ENCODE measurements at places on chromosomes 3 and 15. TPM values are rescaled to one million over a fixed set of nuclear protein-coding genes. Genes with fewer than 3 reads are reported as not detected.

DNA sequence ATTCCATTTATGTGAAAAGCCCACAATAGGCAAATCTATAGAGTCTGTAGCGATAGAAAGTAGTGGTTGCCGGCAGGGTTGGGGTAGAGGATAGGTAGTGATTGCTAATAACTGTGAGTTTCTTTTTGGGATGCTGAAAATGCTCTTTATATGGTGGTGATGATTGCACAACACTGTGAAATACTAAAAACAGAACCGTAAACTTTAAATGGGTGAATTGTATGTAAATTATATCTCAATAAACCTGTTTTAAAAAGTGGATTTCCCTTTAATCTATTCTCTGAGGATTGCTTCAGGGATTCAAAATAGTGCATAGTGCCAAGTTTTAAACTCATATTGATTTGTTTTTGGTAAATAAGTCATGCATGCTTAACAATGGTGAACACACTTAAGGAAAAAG lies 140.2 kb downstream of the LPP start:
- no peak for DNase-seq

GRCh38 chr3:190238871-190239270 lies 83.4 kb downstream of the CLDN1 start:
- DNase-seq = no peak

Gene ATP8B4
- 1.1 TPM for total RNA-seq

GRCh38 chr3:101020351-101021015 lies 27.3 kb upstream of the ABI3BP start:
- DNase-seq = no peak

Gene GRM2
- total RNA-seq = 2.2 TPM

DNA sequence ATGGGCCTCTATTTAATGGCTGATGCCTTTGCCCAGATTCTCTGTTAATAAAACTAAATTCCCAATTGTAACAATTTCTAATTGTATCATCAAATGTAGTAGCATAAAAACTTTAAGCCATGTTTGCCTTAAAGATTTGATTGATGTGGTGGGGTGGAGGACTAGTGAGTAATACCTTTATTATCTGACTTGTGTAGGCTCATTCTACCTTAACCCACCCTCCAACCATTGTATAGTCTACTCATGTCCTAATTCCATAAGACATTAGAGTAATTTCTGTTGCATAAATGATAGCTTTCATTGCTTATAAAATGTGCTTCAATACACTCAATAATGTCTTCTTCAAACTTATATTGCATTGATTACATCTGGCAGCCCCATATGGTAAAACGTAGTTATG lies 25.8 kb downstream of the SERPINI1 start:
- DNase-seq = no peak

Gene SUCNR1
- total RNA-seq = not detected

DNA sequence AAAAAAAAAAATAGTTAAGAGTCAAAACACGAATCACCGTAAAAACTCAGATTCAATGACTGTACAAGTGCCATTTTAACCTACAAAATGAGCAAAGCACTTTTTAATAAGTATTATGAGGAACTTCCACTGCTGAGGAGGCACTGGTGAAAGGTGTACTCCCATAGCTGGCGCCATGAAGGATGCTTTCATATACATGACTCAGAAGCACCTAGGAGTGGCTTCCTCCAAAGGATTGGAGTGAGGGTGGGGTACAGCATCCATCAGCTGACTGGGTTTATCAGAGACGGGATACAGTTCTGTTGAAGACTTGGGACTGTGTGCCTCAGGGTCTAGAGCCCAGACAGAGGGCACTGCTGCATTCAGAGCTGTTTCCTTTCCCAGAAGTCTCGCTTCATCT lies 60.9 kb upstream of the MEX3B start:
- DNase-seq = no peak

GRCh38 chr15:68778876-68779275 lies 41.8 kb downstream of the ANP32A start:
- no peak for DNase-seq

Gene ZCWPW2
- total RNA-seq = not detected

- DNase-seq = no peak
These were observed 348.1 kb downstream of the LSAMP start for GRCh38 chr3:116097226-116097625.

DNA sequence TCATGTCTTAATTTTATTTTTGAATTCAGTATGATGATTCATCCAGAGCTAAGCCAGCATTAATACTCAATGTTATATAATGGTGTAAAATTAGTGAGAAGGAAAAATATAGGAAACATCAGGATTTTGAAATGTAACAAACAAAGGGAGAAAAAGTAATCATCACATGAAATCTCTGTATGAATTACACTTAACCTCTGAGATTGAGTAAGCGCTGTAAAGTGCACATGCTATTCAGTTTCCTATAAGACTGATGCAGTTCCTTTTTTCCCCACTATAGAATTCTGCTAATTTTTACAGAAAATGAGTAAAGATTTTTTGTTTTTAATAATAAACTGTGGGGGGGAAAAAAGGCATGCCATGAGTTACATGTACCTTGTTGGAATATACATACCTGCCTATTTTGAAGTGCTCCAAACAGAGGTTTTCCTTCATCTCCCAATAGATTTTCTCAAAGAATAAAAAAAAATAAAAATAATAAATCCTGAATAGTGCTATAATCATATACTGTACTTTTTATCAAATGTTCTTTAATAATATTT lies 64.0 kb upstream of the TTBK2 start:
- no peak for DNase-seq

GRCh38 chr3:25007974-25008658 lies 419.9 kb upstream of the RARB start:
- DNase-seq = no peak

GRCh38 chr3:102510663-102511062 lies 75.8 kb downstream of the ZPLD1 start:
- DNase-seq = no peak

- no peak for DNase-seq
These were observed 40.5 kb downstream of the FEZF2 start for GRCh38 chr3:62332835-62333244.

DNA sequence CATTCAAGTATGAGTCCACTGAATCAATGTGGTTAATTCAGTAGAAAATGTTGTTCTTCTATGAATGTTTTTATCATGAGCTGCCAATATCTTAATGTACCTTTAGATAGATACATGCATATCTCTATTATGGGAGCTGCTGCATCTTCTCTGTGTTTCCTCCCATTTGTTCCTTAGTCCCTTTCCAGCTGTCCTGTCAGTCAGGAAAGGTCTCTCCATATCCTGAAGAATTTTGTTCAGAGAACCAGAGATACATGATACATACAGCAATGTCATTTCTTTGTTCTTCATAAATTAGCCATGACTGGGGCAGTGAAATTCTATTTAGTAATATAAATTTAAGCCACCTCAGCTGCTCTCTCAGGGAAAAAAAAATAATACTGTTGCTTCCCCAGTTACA lies 103.7 kb downstream of the P3H2 start:
- no peak for DNase-seq

- DNase-seq = no peak
These were observed 795.1 kb upstream of the ARPP21 start for GRCh38 chr3:34844323-34844620.

- DNase-seq = no peak
These were observed 22.1 kb upstream of the TRA2B start for GRCh38 chr3:185959609-185960521.

- DNase-seq = no peak
These were observed 198.7 kb downstream of the RORA start for GRCh38 chr15:61030451-61030850.

Gene NANOGP8
- not detected for total RNA-seq

- DNase-seq = no peak
These were observed at the start of gene TEX55 for GRCh38 chr3:119145500-119146167. Gene TEX55, plus strand, starts transcription at chr3:119146165. Its CDS starts 25 bp downstream, at chr3:119146190.

DNA sequence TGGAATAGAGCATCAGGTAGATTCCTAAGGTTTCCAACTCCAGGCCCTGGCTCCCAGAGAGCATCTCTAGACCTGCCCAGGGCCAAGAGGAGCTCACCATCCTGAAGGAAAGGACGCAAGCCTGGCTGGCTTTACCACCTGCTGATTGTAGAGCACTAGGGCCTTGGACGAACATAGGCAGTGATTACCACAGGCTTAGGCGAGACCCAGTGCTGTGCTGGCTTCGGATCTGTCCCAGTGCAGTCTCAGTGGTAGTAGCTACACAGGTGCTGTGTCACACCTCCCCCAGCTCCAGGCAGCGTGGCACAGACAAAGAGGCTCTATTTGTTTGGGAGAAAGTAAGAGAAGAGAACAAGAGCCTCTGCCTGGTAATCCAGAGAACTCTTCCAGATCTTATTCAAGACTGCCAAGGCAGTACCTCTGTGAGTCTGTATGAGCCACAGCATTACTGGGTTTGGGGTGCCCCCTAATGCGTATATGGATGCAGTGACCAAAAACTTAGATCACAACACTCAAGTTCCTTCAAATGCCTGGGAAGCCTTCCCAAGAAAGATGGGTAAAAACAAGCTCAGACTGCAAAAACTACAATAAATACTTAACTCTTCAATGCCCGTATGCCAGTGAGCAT lies 25.4 kb downstream of the ISG20 start:
- peak; percentile 29 for DNase-seq

- DNase-seq = no peak
These were observed 68.0 kb downstream of the FBN1 start for GRCh38 chr15:48577469-48577868.

Gene C2CD4A
- 0.65 TPM for total RNA-seq

Gene OR4M2
- total RNA-seq = not detected

DNA sequence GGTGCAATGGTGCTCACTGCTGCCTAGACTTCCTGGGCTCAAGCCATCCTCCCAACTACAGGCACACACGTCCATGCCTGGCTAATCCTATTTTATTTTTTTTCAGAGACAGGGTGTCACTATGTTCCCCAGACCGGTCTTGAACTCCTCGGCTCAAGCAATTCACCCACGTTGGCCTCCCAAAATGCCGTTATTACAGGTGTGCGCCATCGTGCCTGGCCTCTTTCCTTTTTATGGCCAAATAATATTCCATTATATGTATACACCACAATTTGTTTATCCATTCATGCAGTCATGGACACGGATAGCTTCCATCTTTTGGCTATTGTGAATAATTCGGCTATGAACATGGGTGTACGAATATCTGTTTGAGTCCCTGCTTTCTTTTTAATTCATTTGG lies 962 bp upstream of the NEK4 start:
- DNase-seq = no peak

DNA sequence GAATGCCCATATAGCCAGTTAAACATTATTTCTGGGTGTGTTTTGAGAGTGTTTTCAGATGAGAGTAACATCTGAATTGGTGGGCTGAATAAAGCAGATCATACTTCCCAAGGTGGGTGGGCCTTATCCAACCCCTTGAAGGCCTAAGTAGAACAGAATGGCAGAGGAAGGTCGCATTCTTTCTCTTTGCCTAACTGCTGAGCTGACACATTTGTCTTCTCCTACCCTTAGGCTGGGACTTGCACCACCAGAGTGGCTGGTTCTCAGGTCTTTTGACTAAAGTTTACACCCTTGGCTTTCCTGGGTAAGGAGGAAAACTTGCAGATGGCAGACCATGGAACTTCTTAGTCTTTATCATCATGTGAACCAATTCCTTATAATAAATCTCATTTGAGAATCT lies 85.8 kb upstream of the TNFAIP8L3 start:
- no peak for DNase-seq

Gene TNK2
- 123 TPM for total RNA-seq

DNA sequence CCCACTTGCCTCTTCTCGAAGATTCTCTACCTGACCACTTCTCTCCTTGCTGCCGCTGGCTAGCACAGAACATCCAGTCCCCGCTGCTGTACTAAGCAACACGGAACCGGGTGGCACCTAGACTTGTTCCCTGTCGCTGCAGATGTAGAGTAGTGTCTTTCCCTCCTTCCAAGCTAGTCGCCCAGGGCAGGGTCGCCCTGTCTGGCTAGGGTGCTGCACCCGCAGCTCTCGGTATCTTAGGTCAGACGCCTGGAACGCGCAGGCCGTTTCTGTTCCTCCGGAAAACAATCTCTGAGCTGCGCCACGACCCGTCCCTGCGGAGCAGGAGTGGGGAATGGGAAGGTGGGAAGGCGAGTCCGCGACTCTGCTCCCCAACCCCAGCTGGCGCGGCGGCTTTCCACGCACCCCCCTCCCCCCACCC lies 758 bp upstream of the SNX33 start:
- no peak for DNase-seq

GRCh38 chr15:25742776-25743547 lies 120.2 kb downstream of the ATP10A start:
- DNase-seq = no peak

DNA sequence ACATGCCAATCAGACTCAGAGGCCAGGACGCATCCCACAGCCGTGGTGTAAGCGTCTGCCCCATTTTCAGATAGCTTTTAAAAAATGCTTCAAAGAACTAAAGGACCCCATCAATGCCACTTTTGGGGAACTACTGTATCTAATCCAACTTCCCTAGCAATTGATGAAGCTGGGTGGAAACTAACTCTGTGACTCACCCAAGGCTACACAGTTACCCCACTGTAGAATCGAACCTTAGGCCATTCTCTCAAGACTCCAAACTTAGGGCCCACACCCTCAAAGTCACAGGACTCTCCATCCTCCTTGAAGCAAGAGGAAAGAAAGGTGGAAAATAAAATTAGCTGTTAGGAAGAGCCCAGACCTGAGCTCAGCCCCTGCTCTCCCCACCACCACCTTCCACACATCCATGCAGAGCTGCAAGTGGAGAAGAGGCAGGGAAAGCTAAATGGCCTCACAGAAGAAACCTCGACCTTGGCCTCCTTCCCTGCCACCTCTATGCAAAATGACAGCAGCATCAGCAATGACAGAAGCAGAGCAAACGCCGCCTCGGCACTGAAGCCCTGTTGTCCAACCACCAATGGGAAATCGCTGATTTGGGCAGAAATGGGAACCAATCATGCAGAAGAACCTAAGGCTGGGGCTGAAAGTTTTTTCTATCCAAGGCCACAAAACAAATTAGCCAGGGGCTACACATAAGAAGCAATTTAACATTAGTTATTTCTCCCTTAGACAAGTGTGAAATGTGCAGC lies 22.2 kb downstream of the ANP32A start:
- DNase-seq = no peak

Gene NEO1
- total RNA-seq = 21.9 TPM

DNA sequence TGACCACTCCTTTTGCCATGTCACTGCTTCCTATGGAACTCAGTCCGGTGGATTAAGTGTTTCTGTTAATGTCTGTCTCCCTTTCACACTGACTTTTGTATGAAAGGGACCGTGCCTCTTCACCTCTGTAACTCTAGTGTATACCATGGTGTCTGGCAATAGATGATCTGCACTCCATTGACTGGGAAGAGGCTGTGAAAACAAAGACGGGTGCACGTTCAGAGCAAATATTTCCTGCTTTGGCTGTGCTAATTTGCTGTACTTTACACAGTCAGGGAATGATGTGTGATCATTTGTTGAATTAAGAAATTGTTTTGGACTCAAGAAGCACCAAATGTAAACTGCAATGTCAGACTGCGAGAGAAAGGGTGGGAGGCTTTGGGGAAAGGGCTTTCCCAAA lies 315.2 kb downstream of the RORA start:
- no peak for DNase-seq

- DNase-seq = peak; percentile 78
These were observed 37.7 kb downstream of the SENP8 start for GRCh38 chr15:72155635-72156616.

DNA sequence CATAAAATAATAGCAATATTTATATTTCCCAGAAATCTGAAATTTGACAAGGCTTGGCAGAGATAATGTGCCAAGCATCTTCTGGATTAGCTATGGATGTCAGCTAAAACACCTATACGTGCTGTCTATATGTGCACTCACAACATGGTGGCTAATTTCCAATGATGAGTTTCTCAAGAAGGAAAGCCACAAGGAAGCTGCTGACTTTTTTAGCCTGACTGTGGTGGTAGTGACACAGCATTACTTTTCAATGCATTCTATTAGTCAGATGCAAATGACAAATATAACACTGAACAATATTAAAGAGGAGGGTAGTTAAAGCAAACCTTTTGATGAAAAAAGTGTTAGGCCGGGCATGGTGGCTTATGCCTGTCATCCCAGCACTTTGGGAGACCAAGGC lies 101.7 kb upstream of the CCDC54 start:
- no peak for DNase-seq

Measured in T-helper 17 cell (primary cell).